ENCODE measurements at places on chromosomes 12 and 14. TPM values are rescaled to one million over a fixed set of nuclear protein-coding genes. Genes with fewer than 3 reads are reported as not detected.

The CDKN3 gene
- 0.93 TPM for total RNA-seq

The RNASE1 gene
- total RNA-seq: 1.8 TPM

The CLEC14A gene
- total RNA-seq: not detected

The FGF6 gene
- not detected for total RNA-seq

The IFNG-AS1 gene
- total RNA-seq: 1.5 TPM

The TROAP gene
- total RNA-seq: not detected

The KRT83 gene
- not detected for total RNA-seq
